ENCODE measurements at places on chromosomes 5 and 9.

DNA sequence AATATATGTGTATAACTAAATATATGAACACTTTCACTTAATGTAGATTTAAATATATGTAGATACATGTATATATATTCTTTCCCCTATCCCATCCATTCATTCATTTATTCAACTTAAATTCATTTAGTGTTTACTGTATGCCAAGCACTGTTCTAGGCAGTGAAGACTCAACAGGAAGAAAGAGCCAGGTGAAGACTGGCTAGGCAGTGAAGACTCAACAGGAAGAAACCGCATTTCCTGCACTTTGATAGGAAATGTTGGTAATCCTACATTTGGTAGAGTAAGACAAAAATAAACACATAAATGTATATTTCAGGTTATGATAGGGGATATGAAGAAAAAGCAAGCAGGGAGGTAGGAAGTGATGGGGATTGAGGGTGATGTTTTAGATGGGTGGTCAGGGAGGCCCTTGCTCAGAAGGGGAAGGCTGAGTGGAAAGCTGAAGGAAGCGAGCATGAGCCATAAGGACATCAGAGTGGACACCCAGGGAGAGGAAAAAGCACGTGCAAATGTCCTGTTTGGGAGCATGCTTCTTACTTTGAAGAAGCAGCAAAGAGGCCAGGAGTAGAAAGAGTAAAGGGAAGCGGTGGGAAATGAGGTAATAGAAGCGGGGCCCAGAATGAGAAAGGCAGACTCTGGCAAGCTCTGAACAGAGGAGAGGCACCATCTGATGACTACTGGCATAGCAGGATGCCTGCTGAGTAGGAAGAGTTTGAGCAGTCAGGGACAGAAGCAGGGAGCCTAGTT, 227.8 kb upstream of the MAP3K1 start:
- no peak for DNase-seq

DNA sequence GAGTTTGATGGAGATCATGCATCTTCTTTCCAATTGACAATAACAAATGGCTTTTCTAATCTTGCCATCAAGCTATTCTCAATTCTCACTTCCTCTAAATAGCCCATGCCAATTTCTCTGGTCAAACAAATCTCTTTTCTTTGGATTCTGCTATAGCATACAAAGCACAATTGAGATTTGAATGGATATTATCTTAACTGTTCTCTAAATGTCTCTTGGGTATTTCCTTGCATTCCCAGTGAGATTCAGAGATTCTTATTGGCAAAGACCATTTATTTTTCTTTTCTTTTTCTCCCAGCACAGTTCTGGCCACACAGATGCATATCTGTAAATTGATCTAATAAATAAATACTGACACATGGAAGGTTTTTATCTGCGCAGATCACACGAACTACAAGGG, at the start of gene OR1N2:
OR1N2 (plus strand) TSS at position 301 of the 400 bp plus-strand sequence. CDS start 100 bp downstream, outside the sequence.
- no peak for DNase-seq

GRCh38 chr5:82396871-82397514, 118.8 kb upstream of the RPS23 start:
- DNase-seq: peak; percentile 95

GRCh38 chr9:123686829-123687192, 243.1 kb downstream of the DENND1A start:
- no peak for DNase-seq

DNA sequence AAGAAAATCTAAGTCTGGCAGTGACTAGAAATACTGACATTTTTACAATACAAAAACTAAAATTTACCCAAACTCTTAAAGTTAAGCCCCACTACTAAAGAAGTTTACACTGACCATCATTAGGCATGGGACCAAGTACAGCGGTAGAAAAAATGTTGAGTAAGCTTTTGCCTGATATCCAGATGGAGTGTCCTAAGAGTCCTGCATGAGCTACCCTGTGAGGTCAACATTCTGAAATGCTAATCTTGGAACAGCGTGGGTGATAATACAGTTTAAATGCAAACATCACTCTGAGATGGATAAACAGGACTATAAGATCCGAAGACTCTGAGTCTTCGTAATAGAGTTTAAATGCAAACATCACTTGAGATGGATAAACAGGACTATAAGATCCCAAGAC, 189.7 kb downstream of the DCP2 start:
- DNase-seq: no peak

- DNase-seq: peak; percentile 11
Observed at GRCh38 chr5:61673007-61673735, 341.1 kb downstream of the ZSWIM6 start.

- DNase-seq: no peak
Observed at GRCh38 chr9:78296201-78296892, 578 bp upstream of the PSAT1 start.

- DNase-seq: peak; percentile 32
Observed at GRCh38 chr9:3467593-3468219, 58.1 kb downstream of the RFX3 start.

DNA sequence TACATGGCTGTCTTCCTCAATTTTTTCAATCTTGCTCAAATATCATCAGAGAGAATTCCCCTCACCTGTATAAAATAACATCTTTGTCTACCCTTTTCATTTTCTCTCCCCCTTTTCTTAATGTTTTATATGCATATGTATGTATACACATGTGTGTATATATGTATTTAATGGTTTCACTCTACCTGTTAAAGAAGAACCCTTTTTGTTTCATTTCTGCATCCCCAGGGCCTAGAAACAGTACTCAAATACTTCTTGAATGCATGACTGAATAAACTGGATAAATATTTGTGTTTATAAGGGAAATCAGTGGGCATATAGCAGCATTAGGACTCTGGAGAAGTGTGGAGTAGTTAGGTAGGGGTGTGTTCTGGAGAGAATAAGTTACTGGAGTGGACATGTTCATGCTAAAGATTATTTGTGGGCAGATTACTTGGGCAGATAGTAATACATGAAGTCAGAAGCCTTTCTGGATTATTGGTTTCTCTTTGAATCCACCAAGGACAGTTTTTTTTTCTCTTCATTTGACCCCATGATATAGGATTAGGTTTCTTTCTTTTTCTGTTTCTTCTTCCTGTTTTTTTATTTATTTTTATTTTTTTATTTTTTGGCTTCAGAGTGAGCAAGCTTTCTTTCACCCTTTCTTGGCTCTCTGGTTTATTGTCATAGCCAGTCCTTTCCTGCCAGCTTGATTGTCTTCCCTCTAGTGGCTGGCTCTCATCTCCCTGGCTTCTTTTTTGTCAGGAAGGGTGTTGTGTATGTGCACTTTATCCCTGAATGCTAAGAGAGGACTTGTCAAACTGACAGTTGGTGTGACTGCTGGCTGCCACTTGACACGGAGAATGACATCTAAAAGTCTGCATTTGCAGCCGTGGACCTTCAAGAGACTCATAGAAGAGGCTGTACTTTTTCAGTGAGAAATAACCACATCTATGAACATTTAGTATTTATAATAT, 89.3 kb downstream of the ZCCHC7 start:
- no peak for DNase-seq

DNA sequence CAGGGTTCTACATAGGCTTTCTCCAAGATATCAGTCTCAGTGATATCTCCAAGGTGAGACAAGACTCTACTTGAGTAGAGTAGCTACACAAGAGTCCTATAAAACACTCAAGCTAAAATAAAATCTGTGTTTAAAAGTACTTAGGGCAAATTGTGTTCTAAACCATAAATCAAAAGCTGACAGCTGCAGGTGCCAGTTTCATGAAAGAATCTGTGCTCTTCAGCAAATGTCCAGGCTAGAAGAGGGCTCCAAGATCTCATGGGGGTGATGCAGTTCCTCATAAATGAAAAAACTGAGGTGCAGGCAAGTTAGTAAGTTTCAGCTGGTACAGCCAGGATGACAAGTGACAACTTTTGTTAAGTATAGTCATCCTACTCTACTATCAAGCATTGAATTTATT, 142.8 kb upstream of the TNPO1 start:
- no peak for DNase-seq

DNA sequence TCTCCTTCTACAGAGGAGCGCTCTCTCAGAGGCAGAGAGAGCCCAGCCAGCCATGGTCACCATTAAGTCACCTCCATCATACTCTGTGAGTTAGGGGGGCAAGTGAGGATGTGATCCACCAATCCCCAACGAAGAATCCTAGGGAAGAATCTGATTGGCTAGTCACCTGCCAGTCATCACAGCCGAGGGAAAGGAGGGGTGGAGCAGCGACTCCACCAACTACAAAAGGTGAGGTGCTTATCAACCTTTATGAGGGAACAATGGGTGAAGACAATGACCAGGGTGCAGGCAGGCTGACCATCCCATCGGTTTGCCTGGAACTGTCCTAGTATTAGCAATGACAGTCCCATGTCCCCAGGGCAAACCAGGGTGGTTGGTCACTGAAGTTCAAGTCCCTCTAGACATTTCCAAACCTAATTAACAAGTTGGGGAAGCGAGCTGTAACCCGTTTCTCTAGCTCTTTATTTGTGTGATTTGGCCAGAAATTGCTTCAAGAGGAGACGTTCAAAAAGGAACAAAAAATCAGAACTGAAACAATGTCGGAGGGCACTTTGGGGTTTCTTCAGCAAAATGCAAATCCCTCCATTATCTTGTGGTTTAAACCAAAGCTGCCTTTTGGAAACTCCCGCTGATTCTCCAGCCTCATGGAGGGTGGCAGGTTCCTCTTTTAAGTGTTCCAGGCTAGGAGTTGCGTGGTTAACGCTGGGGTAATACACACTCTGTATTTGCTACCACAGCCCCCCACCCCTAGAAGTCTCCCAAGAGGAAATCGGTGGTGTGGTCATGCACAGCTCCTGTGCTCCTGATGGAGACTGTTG, 18.8 kb upstream of the FCN1 start:
- DNase-seq: no peak

DNA sequence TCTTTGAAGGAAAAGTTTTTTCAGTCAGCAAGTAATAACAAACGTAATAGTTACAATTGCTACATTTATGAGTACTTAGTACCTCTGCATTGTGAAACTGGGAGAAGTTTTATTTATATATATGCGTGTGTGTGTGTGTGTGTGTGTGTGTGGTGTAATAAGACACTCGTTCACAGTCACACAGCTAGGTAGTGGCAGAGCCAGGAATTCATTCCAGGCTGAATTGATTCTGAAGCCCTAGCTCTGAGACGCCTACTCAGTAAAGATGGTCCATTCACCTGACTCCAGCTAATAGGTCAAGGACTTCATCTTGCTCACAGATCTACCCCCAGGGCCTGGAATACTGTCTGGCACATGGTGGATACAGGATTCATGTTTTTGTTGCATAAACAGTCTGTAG, 13.6 kb upstream of the CAST start:
- DNase-seq: no peak

DNA sequence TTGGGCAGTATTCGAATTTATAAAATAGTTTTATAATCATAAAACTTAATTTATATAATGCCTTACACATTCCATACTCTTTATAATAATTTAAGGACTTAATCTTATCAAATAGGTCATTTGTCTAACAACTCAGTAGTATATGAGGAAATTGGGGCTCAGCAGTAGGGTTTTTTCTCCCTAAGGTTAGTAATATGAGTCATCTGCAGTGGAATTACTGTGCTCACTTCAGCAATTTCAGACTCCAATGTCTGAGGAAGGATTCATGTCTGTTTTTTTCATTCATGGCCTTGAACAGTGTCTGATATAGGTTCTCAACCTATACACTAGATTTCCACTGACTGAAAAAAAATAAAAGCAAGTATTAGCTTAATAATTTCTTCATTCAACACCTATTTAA, 7.4 kb downstream of the DMRTA1 start:
- DNase-seq: peak; percentile 13

DNA sequence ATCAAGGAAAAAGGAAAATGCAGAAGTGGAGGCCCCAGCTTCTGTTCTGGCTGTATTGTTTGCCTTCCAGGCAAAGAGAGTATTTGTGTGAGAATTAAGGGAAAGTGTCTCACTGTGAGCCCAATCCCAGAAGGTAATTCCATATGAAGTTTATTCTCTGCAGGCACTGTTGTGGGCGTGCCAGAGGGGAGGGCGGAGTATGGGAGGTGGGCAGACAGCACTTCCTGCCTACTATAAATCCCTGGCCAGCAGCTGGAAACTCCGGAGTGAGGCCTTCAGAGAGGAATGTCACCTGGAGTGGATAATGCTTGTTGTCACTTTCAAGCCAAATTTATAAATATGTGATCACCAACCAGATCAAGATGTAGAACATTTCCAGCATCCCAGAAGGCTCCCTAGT, 209.5 kb downstream of the ARHGAP26 start:
- no peak for DNase-seq

DNA sequence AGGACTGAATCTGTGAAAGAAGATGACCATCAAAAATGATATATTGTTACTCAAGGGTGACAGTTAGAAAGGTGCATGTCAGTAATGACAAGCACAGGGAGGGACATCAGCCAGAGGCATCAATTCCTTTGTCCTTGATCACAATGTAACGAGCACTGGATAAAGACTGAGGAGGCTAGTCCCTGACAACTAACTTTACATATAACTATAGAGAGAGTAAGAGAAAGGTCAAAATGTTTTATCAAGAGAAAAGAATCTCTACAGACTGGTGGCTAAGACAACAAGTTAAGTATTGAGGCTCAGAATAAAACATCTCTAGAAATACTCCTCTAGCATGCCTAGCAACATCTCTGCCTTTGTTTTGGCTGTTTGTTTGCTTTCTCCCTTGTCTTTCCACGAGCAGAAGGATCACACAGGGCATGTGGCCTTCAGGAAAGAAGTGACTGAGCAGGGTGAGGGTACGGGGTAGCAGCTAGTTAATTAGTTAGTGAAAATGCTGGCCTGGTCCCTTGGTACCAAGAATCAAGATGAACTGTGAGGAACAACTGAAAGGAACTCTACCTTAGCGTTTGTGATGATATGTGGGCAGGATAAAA, 724.1 kb upstream of the MEF2C start:
- DNase-seq: no peak

DNA sequence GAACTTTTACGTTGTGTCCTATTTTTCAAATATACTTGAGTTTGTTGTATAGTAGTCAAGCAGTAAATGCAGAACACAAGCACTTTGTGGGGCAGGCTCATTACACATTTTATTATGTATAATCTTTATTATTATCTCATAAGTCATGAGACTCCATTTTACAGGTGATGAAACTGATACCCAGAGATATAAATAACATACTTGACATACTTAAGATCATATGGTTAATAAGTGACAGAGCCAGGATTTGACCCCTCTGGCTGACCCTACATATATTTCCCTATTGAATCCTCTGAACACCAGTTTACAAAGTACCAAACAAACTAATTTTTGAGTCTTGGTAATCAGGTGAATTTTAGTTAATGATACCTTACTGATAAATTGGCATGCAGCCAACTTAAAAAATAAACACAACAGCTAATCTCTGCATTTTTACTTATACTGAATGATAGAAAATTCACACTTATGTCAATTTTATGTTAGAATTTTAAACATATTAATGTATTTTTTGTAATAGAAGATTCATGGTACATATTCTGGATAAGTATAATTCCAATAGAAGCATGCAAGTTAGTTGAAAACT, 305.0 kb upstream of the MEF2C start:
- no peak for DNase-seq

GRCh38 chr9:125994066-125994943, 247.1 kb downstream of the PBX3 start:
- no peak for DNase-seq

GRCh38 chr9:22992780-22993179, 546.2 kb downstream of the DMRTA1 start:
- no peak for DNase-seq
